ENCODE measurements at places on chromosomes 16 and 17. TPM values are rescaled to one million over a fixed set of nuclear protein-coding genes. Genes with fewer than 3 reads are reported as not detected.

KRT33A gene
- total RNA-seq, result not detected

RTN4RL1 gene
- not detected for total RNA-seq

C16orf92 gene
- not detected for total RNA-seq

LRRC75A gene
- total RNA-seq, result 3.0 TPM

EVI2A gene
- total RNA-seq, result not detected

CD2BP2 gene
- total RNA-seq, result 65.8 TPM

GPR142 gene
- total RNA-seq, result not detected

CRYM gene
- total RNA-seq, result 4.1 TPM

OTOA gene
- total RNA-seq, result not detected

TAT gene
- total RNA-seq, result not detected

All from Calu3 (cell line).